ENCODE measurements at places on chromosomes 7 and 10.

GRCh38 chr7:100484673-100485045 is 932 bp downstream of the NYAP1 start:
- DNase-seq, result no peak

DNA sequence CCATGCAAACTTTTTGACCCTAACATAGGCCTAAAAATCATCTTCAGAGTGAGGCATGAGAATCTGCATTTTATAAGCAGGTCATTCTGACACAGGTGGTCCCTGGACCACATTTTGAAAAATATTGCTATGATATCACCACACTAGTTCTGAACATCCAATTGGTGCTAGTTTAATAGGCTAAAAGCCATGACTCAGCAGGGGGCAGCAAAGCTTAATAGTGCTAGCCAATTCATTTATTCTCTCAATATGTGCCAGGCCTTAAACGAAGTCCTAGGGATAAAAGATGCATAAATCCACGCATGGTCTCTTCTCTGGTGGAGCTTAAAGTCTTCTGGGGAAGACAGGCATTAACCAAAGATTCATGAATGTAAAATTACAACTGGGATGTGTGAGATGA is 10.2 kb upstream of the SLC25A28 start:
- no peak for DNase-seq

- DNase-seq, result no peak
These were observed 300.0 kb upstream of the SP8 start for GRCh38 chr7:21086688-21087087.

GRCh38 chr7:114021135-114021534 is 102.3 kb upstream of the PPP1R3A start:
- DNase-seq, result no peak

- DNase-seq, result no peak
These were observed 13.4 kb downstream of the NOD1 start for GRCh38 chr7:30465046-30465810.

DNA sequence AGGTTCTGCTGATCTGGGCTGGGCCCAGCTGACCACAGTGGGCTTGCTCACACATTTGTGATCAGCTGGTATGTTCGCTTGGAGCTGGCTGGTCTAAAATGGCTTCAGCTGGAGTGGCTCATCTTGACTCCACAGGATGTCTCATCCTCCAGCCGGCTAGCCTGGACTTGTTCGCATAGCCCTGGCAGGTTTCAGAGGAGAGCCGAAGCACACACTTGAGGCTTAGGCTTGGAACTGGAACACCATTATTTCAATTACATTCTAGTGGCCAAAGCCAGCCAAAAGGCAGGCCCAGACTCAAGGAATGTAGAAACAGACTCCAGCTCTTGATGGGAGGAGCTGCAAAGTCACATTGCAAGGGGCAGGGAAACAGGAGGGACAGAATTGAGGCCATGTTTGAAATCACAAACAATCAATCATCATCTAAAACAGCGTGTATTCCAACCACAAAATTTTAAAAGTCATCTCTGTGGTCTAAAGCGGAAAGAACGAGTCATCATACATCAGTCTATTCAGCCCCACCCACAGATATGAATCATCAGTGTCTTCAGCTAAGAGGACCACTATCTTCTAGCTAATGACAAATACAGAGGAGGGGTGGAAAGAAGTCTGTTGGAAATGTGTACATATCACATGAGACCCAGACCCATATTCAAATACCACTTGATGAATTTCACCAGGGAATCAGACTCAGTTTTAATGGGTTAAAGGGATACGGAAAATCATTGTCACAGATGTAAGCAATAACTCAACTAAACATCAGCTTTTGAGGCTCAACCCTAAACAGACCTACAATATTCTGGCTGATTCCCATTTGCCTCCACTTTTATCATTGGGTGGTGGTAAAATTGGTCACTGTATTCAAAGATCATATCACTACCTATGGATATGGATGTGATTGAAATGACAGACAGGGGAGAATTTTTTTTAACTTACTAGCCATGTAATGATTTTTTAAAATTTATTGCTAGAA is 139.0 kb upstream of the MKLN1 start:
- peak; percentile 59 for DNase-seq

DNA sequence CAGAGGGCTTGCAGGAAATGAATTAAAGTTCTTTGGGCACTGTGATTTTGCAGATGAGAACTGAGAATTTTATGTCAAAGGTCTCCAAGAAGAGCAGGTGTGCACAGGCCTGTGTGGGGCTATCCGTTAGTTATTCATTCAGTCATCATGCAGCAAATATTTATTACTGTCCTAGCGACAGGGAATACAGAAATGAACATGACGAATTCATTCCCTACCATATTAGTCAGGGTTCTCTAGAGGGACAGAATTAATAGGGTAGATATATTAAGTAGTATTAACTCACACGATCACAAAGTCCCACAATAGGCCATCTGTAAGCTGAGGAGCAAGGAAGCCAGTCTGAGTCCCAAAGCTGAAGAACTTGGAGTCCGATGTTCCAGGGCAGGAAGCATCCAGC is 2.9 kb upstream of the MMP21 start:
- DNase-seq, result no peak

- DNase-seq, result no peak
These were observed 5.4 kb downstream of the HSPA14 start for GRCh38 chr10:14843327-14843988.

DNA sequence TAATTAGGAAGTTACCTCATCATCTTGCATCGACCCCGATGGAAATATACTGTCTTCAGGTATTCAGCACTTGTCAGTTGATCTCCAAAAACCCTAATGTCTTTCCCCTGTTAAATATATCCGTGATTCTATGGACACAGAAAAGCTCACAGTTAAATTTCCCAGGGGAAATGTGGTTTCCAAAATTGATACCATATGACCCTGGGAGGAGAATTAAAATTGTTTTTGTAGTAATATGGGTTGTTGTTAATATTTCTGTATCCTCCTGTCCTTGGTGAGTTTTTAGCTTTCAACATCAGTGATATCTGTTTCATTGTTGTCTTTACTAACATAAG is 132.1 kb downstream of the CELF2 start:
- DNase-seq, result no peak

DNA sequence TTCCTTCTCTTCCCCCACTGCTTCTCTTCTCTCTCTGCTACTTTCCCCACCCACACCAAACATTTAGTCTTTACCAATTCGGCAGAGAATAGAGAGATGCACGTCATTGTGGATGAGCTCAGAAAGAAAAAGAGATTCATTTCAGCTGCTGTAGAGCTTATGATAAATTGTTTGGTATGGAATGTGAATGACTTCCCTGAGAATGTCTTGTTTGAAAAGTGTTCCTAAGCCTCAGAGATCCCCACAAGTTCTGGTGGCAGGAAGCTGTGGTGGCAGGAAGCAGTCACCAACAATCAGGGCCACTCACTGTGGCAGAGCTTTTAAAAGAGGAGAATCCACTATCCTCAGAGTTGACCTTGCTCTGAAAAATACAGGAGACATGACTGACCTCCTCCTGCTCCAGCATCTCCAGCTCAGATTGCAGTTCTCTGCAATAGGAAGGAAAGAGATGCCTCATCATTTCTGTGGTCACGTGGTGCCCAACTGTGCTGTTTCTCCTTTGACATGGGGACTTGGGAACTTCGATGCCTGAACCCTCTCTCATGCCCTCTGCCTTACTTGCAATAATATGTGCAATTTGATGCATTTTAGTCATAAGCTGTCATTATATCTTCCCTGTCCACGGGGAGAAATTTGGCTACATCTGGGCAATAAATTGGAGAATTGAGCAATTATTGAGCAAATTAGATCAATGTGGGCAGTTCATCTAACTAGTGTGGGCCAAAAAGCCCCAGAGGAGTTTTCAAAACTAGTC is 76.5 kb downstream of the BMPER start:
- no peak for DNase-seq

GRCh38 chr7:44678471-44679179 is 70.0 kb upstream of the ZMIZ2 start:
- DNase-seq, result no peak

GRCh38 chr10:28177944-28178637 is 124.8 kb downstream of the MPP7 start:
- peak; percentile 18 for DNase-seq

DNA sequence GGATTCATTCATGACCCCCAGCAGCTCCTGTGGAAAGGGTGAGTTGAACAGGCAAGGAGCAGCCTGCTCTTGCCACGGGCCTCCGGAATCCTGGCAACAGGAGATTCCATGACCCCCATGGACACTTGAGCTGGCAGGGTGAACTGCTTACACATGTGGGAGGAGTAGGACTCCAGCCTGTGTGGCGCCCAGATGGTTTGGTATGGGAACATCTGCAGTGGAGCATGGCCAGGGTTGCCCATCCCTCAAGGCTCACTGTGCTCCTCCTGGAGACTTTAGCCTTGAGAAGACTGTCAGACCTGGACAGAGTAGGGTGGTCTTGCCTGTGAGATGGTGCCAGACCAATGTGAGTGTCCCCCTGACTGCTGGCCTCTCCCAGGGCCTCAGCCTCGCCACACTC is 57.0 kb downstream of the HECTD2 start:
- DNase-seq, result no peak

GRCh38 chr7:48045195-48045765 is 9.9 kb downstream of the C7orf57 start:
- DNase-seq, result no peak

DNA sequence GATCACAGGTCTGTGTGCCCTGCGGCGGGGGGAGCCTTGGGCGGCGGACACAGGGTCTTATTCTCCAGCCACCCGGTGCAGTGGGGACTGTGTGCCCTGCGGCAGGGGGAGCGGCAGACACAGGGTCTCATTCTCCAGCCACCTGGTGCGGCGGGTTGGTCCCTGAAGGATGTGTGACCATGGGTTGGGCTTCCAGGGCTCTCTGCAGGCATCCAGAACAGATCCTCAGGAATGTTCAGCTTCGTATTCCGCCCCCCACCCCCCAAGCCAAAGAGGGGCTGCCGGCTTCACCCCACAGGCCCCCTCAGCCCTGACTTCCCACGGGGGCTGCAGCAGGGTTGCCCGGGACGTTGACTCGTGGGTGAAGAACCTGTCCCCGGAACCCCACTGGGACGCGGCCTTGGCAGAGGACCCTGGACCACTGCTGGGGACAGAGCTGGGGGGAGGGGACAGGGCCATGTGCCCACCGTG is 154.5 kb upstream of the PPP2R2D start:
- DNase-seq, result no peak

- no peak for DNase-seq
These were observed 55.5 kb upstream of the STEAP1B start for GRCh38 chr7:22555476-22555875.

DNA sequence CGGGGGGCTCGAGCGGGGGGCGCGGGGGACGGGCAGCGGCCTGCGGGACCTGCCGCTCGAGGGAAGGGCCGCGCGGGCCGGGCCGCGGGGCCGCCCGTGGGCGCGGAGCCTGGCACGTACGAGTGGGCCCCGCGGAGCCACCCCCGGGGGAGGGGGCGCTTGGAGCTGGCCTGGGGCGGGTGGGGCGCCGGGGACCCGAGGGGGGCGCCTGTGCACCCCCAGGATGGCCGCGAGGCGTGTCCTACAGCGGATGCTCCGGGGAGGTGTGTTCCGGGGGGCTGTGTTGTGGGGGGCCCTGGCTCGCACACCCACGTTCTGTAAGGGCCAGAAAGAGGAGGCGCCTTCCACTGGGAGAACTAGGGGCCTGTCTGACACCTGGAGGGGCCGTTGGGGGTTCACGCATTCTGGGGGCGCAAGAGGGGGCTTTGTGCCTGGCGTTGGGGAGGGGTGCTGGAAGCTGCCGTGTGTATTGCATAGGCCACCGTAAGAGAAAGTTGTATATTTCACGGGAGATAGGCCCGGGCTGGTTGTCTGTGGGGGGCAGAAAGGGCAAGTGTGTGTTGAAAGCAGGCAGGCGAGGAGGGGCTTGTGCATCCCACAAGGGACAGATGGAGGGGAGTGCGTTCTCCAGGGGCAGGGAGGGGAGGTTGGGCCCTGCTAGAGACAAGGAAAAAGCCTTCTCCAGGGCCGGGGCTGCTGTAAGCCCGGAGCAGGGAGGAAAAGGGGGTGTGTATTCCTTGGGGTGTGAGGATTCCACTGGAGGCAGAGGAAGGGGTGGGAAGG is 663 bp downstream of the VPS37D start:
- DNase-seq, result no peak

- DNase-seq, result no peak
These were observed 91.8 kb upstream of the KMT2C start for GRCh38 chr7:152527610-152528032.

DNA sequence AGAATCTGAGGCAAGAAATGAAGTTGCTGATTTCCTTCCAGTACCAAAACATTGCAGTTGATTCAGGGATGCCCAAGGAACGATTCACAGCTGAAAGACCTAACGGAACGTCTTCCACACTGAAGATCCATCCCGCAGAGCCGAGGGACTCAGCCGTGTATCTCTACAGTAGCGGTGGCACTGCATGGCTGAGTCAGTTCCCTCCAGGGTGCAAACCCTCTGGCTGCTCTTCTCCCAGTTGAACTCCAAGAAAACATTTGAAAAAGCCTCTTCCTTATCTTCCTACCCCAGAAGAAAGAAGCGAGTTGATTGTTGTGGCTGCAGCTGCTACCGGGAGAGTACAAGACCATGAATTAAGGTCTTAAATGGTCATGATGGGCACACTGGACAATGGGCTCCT is 147.1 kb upstream of the PRSS1 start:
- DNase-seq, result no peak

DNA sequence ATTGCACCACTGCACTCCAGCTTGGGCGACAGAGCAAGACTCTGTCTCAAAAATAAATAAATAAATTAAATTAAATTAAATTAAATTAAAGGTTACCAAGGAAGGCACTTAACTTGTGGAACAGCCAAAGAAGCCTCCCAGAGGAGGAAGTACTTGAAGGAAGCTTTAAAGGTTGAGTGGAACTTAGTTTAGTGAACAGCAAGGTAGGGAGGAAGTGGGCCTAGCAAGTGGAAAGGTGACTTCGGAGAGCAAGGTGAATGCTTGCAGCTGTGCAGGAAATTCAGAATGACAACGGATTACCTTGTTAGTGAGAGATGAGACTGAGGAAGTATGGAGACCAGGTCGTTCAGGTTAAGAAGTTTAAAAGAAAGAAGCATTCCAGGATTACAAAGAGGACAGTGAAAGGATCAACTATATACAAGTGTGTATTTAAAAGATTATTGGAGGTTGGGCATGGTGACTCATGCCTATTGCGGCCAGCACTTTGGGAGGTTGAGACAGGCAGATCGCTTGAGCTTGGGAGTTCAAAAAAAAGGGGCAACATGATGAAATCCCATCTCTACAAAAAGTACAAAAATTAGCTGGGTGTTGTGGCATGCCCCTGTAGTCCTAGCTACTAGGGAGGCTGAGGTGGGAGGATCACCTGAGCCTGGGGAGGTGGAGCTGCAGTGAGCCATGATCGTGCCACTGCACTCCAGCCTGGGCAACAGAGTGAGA is 12.8 kb upstream of the RPEL1 start:
- DNase-seq, result no peak

- no peak for DNase-seq
These were observed 129.3 kb upstream of the BET1 start for GRCh38 chr7:94133460-94133859.

GRCh38 chr10:44963772-44964633 is 4.4 kb downstream of the RASSF4 start:
- DNase-seq, result no peak

- DNase-seq, result peak; percentile 35
These were observed 17.6 kb upstream of the IMPDH1 start for GRCh38 chr7:128427289-128427891.

Data from stimulated activated CD4-positive, alpha-beta T cell treated with anti-CD3 and anti-CD28 coated beads, Interleukin-15, amount 100 ng/mL, for 24 hours (primary cell).